Kasumi-1 (cell line): ENCODE measurements at places on chromosomes 11 and 22.

- no peak for DNase-seq
Observed at GRCh38 chr22:48070083-48070482, 1307.6 kb downstream of the TBC1D22A start.

GRCh38 chr11:62370743-62371440 lies 33.6 kb downstream of the ASRGL1 start:
- DNase-seq = peak; percentile 67

- DNase-seq = no peak
Observed at GRCh38 chr11:88101881-88102597, 73.2 kb downstream of the RAB38 start.

- DNase-seq = no peak
Observed at GRCh38 chr11:2089536-2090165, 49.5 kb downstream of the IGF2 start.

- no peak for DNase-seq
Observed at GRCh38 chr11:61032824-61033223, 61.3 kb downstream of the CD6 start.

- DNase-seq = peak; percentile 74
Observed at GRCh38 chr11:116773203-116774097, 663 bp upstream of the BUD13 start.

DNA sequence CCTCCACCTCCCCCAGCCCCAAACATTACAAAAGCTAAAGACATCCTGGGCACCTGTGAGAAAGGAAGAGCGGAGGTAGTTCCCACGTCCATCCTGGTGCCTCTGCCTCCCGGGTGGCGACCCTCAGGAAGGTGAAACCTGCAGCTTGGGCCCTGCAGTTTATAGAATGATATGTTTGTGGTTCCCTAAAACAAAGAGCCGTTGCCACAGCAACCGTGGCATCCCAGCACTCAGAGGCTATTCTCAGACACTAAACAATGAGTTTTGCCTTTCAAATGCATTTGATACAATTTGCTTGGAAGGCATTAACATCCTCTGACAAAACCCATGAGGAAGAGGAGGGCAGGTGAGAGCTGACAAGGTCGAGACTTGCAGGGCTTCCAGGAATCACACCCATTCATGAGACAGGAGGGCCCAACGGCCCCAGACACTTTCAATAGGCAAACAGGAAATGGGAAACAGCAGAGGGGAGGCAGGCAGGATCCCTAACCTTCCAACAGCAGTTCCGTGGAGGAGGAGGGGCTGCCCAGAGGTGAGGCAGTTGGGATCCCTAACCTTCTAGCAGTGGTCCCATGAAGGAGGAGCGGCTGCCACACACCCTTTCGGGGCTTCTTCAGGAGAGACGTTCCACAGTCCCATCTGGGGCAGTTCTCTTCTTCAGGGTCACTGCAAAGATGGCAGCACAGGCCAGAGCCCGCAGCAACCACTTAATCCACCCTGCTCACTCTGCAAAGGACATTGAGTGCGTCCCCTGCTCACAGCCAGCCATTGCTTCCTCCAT lies 379.2 kb downstream of the SHANK2 start:
- DNase-seq = no peak

- DNase-seq = no peak
Observed at GRCh38 chr11:134743820-134744195, 331.8 kb upstream of the B3GAT1 start.

- no peak for DNase-seq
Observed at GRCh38 chr11:2311353-2312133, 9.7 kb downstream of the TSPAN32 start.

DNA sequence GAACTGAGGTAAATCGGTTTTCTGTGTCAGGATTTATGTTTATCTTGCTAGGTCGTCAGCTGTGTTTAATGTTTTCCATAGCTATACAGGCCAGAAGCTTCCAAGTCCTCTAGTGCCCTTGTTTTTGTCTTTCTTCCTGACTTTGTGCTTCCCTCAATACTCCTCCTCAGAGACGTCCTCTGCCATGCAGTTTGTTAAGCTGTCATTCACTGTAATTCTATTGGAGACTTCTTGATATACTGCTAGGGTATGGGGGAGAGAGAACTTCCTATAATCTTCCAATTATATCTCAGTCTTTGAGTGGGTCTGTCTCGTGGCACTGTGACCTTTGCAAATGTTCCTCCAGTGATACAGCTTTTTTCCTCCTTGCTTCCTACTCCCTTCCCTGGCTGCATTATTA lies 327.3 kb upstream of the ANO5 start:
- no peak for DNase-seq

- no peak for DNase-seq
Observed at GRCh38 chr11:60018058-60018457, 1.1 kb downstream of the OOSP4B start.

- peak; percentile 51 for DNase-seq
Observed at GRCh38 chr11:69242266-69242920, 51.6 kb upstream of the MYEOV start.

GRCh38 chr11:78037056-78037455 lies 14.0 kb upstream of the KCTD14 start:
- no peak for DNase-seq

GRCh38 chr11:120228794-120229384 lies 11.1 kb upstream of the POU2F3 start:
- DNase-seq = no peak

GRCh38 chr11:117180661-117181585 lies 2.4 kb downstream of the SIDT2 start:
- DNase-seq = peak; percentile 87

DNA sequence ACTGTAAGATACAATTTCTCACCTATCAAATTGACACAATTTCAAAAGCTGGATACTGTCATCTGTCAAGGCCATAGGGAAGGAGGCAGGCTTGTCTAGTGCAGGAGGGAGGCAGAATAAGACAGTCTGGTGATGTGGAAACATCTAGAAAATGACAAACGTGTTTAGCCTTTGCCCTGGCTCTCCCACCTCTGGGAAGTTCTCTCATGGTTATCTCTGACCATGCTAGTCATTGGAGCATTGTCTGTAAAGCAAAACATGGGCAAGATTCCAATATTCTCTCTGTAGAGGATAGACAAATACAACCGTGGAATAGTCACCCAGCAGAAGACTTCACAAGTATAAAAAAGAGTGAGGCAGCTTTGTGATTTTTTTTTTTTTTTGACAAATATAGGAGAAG lies 9.1 kb upstream of the SERHL2 start:
- no peak for DNase-seq

DNA sequence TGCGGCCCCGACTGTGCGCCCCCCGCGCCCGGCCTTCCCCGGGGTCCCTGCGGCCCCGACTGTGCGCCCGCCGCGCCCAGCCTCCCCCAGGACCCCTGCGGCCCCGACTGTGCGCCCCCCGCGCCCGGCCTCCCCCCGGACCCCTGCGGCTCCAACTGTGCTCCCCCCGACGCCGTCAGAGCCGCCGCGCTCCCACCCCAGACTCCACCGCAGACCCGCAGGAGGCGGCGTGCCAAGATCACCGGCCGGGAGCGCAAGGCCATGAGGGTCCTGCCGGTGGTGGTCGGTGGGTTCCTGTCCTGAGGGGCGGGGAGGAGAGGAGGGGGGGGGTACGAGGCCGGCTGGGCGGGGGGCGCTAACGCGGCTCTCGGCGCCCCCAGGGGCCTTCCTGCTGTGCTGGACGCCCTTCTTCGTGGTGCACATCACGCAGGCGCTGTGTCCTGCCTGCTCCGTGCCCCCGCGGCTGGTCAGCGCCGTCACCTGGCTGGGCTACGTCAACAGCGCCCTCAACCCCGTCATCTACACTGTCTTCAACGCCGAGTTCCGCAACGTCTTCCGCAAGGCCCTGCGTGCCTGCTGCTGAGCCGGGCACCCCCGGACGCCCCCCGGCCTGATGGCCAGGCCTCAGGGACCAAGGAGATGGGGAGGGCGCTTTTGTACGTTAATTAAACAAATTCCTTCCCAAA lies 3.1 kb downstream of the DRD4 start:
- no peak for DNase-seq

GRCh38 chr11:3346587-3346986 lies 32.4 kb downstream of the ZNF195 start:
- no peak for DNase-seq

- DNase-seq = no peak
Observed at GRCh38 chr11:12537778-12538401, 136.3 kb upstream of the TEAD1 start.

- DNase-seq = no peak
Observed at GRCh38 chr11:14567064-14567651, 47.0 kb upstream of the PSMA1 start.

- no peak for DNase-seq
Observed at GRCh38 chr11:2794968-2795322, 90.6 kb downstream of the CDKN1C start.

DNA sequence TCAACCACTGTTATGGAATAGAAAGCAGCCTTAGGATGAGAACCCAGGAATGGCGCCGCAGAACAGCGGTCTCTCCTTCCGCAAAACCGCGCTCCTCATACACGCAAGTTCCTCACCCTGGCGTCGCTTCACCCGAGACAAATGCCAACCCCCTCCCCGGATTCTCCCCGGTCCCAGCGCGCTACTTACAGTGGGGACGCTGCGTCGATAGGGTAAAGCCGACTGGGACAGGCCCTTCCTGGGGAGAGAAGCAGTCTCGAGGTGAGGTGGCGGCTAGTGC lies 287 bp downstream of the RPS13 start:
- DNase-seq = no peak

DNA sequence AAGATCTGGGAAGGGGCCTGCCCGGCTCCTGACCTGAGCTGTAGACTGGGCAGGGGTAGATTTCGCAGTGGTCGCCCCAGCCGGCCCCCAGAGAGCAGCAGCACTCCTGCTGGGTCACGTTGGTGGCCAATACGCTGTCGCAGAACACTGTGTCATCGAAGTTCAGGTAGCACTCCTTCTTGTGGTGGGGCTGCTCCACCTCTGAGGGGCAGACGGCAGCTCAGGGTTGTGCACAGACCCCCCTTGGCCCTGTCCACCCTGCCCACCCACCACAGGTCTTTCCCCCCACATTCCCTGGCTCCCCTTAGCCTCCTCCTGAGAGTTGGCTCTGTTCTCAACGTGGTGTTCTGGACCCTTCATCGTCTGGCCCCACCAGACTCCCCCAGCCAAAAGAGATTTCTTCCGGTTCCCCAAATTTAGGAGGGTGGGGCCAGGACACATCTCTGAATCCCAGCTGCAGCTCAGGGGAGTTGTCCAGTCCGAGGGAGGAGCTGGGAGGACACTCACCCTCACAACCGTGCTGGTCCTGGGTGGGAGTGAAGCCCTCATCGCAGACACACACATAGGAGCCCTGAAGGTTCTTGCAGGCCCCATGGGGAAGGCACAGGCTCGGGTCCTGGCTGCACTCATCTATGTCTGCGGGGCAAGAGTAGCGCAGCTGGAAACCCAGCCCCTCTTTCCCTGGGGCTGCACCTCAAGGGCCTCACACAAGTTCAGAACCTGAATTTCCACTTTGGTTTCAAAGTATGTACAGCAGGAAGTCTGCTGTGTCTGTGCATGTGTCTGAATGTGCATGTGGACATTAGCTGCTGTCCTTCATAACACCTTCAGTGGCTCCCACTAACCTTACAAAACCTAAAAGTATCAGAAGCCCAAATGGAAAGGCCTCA lies 16.5 kb downstream of the SCYL1 start:
- no peak for DNase-seq

GRCh38 chr22:50606946-50607658 lies 6.5 kb downstream of the MAPK8IP2 start:
- no peak for DNase-seq

- DNase-seq = peak; percentile 48
Observed at GRCh38 chr11:12287374-12288211, 89.8 kb upstream of the PARVA start.

GRCh38 chr11:17840101-17840548 lies 105.5 kb downstream of the KCNC1 start:
- DNase-seq = no peak
